ENCODE measurements at places on chromosomes 1 and 21.

- DNase-seq: no peak
Observed at GRCh38 chr1:24928689-24929397, 1.2 kb downstream of the RUNX3 start.

GRCh38 chr1:41109310-41110197 lies 88.0 kb upstream of the SLFNL1 start:
- DNase-seq: no peak

DNA sequence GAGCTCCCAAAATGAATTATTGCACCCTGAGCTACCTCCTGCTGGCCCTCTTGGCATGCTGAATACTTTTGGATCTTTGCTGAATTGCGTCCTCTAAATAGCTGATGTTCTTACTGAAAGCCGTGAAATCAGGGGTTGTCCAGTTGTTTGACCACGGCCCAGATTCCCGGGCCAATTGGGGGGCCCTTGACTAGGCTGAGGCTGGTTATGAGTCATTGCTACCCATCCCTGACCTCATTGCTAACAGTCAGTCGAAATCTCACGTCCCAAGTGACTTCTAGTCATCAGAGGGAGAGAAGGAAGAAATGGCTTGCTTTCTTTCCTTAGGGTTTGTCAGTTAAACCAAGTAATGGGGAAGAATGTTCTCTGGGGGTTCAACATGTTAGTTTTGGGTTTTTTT lies 37.4 kb downstream of the SMYD2 start:
- no peak for DNase-seq

GRCh38 chr1:164618202-164618564 lies 59.2 kb downstream of the PBX1 start:
- DNase-seq: no peak

- DNase-seq: no peak
Observed at GRCh38 chr1:97906567-97907241, 14.1 kb downstream of the DPYD start.

DNA sequence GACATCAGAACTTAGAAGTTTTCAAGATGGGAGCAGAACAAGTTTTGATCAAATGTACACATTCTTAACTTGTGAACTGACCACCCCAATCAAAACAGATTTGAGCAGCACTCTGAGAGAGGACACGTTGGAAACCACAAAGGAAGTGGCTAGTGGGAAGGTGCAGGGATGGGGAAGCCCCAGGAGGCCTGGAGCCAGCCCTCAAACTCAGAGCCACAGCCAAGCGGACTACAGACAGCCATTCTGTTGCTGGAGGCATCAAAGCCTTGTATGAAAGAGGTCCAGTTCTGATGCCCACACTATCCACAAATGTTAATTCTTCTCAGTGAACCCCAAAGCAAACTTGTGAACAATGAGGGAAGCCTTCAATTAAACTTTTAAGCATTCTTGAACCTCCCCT lies 143.6 kb upstream of the RAB4A start:
- DNase-seq: no peak

GRCh38 chr21:37780991-37781983 lies 135.0 kb downstream of the KCNJ6 start:
- DNase-seq: no peak

- no peak for DNase-seq
Observed at GRCh38 chr1:228259951-228260350, 52.1 kb downstream of the OBSCN start.

- no peak for DNase-seq
Observed at GRCh38 chr1:12629511-12629956, 11.5 kb upstream of the DHRS3 start.

GRCh38 chr1:41357451-41358101 lies 3.7 kb upstream of the FOXO6 start:
- no peak for DNase-seq

DNA sequence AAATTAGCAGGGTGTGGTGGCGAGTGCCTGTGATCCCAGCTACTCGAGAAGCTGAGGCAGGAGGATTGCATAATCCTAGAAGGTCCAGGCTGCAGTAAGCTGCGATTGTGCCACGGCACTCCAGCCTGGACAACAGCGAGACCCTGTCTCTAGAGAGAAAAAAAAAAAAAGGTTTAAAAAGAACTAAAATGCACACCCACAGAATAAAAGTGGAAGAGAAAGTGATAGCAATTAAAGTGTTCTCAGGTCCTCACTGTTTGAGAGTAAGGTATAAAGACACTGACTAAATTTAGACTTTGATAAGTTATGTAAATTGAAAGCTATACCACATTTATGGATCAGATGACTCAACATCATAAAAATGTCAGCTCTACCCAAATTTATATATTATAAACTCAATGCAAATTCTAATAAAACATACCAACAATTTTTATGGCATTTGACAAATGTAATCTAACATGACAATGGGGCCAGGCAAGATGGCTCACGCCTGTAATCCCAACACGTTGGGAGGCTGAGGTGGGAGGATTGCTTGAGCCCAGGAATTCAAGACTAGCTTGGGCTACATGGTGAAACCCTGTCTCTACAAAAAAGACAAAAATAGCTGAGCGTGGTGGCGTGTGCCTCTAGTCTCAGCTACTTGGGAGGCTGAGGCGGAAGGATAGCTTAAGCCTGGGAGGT lies 11.8 kb downstream of the ZBTB17 start:
- DNase-seq: no peak

DNA sequence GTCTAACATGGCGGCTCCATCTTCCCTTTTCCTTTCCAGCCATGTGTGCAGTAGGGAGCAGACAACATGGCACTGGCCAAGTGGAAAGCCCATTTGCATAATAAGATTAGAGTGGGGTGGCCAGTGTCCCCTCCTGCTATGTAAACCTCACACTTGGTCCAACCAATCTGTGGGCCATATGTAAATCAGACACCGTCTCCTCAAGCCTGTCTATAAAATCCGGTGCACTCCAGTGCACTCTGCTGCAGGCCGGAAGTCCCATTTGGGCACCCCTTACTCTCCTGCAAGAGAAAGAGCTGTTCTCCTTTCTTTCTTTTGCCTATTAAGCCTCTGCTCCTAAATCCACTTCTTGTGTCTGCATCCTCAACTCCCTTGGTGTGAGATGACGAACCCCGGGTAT lies 44.1 kb downstream of the OLFML3 start:
- DNase-seq: no peak

GRCh38 chr1:173476197-173476664 lies 904 bp upstream of the PRDX6 start:
- no peak for DNase-seq

- no peak for DNase-seq
Observed at GRCh38 chr1:27005166-27005530, 7.5 kb downstream of the TENT5B start.

- DNase-seq: no peak
Observed at GRCh38 chr1:205726619-205727125, 23.3 kb downstream of the NUCKS1 start.

DNA sequence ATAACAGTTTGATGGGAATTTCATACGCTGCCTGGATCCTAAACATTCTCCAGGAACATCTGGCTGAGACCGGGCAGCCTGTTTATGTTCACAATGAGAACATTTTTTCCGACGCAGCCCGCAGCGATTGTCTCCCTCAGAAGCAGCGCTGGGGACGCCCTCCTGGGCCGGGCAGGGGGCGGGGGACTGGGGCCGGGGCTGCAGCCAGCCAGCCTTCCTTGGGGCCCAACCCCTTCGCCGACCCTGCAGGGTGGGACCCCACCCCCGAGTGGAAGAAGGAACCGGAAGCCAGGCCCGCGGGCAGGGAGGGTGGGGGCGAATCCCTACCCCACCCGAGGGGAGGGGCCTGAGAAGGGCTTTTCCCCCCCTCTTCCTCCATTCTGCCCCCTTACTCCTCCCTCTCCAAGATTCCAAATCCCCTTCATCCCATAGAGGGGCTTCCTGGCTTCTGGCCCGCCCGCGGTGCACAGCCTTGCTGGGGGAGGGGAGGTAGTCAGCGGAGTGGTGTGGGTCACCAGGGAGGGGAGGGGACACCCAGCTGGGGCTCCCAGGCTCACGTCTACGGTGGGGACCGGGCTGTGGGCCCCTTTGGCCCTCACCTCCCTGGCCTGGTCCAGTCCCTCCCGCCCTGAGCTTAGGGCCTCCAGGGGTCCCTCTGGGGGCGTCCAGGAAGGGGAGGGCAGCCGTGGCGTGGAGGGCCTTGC lies 60.6 kb downstream of the WNT9A start:
- DNase-seq: no peak

- no peak for DNase-seq
Observed at GRCh38 chr1:192147696-192148095, 10.6 kb upstream of the RGS18 start.

DNA sequence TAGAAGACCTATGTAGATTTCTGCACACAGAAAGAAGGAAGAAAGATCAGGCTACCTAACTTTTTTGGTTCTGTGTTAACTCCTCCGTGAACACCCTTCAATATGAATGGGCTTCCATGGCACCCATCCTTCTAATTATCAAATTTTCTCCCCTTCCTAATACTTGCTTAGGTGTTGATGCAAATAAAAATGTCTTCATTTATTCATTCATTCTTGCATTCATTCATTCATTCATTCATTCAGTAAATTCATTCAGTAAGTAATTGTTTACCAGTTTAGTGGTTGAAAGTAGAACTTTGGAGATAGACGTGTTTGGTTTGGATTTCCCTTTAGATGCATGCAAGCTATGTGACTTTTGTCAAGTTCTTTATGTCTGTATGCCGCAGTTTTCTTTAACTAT lies 4.6 kb downstream of the CHI3L2 start:
- no peak for DNase-seq

- no peak for DNase-seq
Observed at GRCh38 chr1:235239851-235240250, 78.8 kb upstream of the RBM34 start.

GRCh38 chr21:36321325-36322082 lies 1.5 kb downstream of the MORC3 start:
- no peak for DNase-seq

DNA sequence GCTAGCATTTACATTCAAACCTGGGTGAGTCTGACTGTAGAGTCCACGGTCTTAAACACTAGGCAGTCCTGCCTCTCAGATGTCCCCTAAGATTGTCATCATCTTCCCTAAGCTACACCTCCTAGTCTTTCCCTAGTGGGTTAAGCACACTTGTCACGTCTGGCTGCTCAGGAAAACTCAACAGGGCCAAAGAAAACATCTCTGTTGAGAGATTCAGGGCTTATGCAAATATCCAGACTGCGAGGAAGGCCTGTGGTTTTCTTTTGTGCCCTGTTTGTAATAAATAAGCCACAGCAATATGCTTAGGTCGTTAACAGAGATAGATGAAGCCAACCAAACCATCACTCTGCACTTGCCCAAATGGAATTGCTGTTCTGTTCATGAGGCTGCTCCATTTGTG lies 472.6 kb upstream of the DEPDC1 start:
- no peak for DNase-seq

DNA sequence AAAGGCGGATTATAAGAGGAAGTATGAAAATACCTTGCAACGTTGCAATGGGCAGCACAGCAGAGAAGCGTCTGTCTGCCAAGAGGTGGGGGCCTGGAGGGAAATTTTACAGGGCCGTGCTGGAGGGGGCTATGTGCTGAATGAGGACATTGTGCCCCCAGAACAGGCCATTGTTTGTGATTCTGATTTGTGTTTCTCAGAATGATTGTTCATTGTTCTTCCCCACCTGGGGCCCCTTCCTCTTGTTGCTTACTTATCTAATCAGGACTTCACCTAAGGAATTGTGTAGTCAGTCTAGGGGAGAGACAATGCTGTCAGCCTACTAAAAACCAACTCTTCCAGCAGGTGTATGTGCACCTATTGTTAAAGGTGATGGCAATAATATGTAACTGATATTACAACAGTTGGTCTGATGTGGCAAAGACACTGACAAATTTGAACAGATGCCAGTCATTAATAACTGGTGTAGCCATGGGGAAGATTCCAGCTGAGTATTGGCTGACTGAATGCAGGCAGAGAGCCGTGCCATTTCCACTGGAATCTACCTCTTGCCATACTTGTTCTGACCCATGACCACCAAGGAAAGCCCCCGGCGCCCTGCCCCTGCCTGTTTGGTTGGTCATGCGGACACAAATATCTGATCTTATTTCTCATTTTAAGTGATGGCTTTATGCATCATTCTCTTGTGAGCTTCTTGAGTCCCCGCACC lies 45.2 kb upstream of the PSEN2 start:
- DNase-seq: no peak

GRCh38 chr1:151457911-151458801 lies 1.1 kb downstream of the POGZ start:
- no peak for DNase-seq

GRCh38 chr1:77282866-77283539 lies 1.2 kb downstream of the AK5 start:
- DNase-seq: no peak

DNA sequence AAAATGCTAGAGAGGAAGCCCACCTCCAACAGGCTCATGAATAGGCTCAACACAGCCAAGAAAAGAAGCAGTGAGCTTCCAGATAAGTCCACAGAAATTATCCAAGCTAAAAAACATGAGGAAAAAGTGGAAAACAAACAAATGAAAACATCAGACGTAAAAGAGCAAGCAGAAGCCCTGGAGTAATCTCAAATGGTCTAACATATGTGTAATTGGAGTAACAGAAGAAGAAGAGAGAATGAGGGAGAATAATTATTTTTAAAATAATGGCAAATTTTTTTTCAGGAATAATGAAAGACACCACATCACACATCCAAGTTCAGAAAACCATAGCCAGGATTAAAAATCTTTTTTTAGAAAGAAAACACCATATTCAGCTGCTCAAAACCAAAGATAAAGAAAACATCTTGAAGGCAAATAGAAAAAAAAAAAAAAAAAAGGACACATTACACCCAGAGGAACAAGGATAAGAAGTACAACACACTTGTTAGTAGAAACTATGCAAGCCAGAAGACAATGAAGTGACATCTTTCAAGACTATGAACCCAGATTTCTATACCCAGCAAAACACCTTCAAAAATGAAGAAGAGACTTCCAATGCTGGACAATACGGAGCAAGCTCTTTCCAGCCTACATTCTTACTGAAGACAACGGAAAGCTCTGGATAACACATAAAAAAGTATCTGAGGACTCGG lies 10.6 kb upstream of the SUMO3 start:
- DNase-seq: no peak

GRCh38 chr1:175218786-175219434 lies 26.3 kb upstream of the KIAA0040 start:
- no peak for DNase-seq

DNA sequence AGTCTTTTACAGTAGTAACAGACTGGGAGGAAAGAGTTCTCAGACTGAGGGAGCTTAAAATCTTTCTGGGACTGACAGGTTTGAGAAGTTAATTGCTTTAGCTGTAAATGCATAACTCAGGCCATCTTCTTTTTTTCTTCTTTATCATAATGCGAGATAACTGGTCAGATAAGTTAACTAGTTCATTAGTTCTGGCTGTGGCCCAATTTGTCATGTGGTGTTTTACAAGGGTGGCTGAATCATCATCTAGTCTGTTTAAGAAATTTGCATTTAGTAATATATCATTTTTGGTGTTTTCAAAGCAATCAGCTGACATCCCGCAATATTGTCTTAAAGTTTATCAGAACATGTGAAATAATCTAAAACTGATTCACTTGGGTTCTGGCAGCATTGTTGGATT lies 14.0 kb downstream of the HSD3B2 start:
- no peak for DNase-seq
